ENCODE measurements at places on chromosomes 3 and 15. TPM values are rescaled to one million over a fixed set of nuclear protein-coding genes. Genes with fewer than 3 reads are reported as not detected.

- H3K4me3 ChIP-seq = no peak overlapping the region
- H3K4me1 ChIP-seq = no peaks in the 10 kb centered on the region
- no peak for DNase-seq
- no peak overlapping the region for H3K27ac ChIP-seq
- no peaks in the 10 kb centered on the region for H3K36me3 ChIP-seq
These were observed 894.2 kb downstream of the ROBO1 start for GRCh38 chr3:78873641-78874040.

- H3K36me3 ChIP-seq = no peaks in the 10 kb centered on the region
- no peak overlapping the region for H3K27ac ChIP-seq
- peaks cover 23% of the 10 kb centered on the region for H3K27me3 ChIP-seq
- H3K4me3 ChIP-seq = no peak overlapping the region
- DNase-seq = no peak
- H3K4me1 ChIP-seq = no peaks in the 10 kb centered on the region
These were observed 265.5 kb upstream of the ROPN1 start for GRCh38 chr3:124257336-124257864.

- peak overlapping the region; percentile 100 for H3K27ac ChIP-seq
- H3K36me3 ChIP-seq = peaks cover 2% of the 10 kb centered on the region
- DNase-seq = no peak
These were observed 37.6 kb downstream of the SMAD3 start for GRCh38 chr15:67103021-67103420.

LRRC34 gene
- 9.6 TPM for total RNA-seq
